ENCODE measurements at places on chromosomes 6 and 20. TPM values are rescaled to one million over a fixed set of nuclear protein-coding genes. Genes with fewer than 3 reads are reported as not detected.
A peak's percentile ranks its signal among the peaks of the same experiment; 100 is the strongest.

The MATN4 gene
- total RNA-seq = not detected

The NTSR1 gene
- 6.7 TPM for total RNA-seq

The CAGE1 gene
- total RNA-seq = not detected

The ESF1 gene
- 14.8 TPM for total RNA-seq

The IRF4 gene
- total RNA-seq = 1.9 TPM

DNA sequence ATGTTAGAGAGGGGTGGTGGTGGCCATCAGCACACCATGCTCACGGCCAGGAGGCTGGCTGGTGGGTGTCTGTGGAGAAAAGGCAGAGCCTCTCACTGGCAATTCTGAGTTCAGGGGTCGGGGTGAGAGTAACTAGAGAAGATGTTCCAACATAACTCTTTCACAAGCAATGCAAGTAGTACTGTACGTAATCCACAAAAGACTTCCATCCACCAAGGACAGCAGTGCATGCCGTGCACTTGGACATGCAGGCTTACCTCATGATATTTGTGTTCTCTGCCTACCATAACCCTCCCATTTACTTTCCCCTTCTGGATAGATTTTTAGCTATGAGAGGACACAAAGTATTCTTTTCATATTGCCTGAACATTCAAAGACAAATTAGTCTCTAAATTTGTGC is 51.3 kb downstream of the DCBLD1 start:
- peaks cover 3% of the 10 kb centered on the region for H3K36me3 ChIP-seq
- no peaks in the 10 kb centered on the region for H3K27me3 ChIP-seq
- H3K4me3 ChIP-seq = no peak overlapping the region

DNA sequence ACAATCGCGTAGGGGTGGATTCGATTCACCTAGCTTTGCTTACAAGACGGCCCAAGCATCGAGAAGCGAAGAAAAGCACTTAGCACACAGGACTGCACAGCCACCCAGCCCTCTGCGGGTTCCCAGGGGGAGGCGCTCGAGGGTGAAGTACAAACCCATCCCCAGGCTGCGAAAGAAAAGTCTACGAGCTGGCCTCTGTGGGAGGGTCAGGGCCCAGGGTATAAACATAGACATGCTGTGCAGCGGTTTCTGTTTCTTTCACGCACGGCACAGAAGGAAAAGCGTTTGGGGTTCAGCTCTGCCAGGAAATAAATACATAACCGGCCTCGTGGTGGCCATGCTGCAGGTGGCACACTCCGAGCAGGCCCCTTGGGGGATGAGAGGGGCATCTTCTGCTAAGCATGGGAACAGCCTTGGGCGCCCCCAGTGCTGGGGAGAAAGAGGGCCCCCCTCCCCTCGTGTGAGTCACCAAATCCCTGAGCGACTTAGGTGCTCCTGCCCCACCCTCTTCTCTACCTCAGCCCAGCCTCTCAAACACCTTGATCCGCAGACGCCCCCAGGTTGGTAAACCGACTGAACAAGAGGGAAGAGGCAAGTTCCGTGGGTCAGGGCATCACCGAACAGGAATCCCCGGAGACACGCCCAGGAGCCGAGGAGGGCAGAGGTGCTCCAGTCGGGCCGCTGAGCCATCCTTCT is 91.6 kb upstream of the RIPOR2 start:
- no peak overlapping the region for H3K27ac ChIP-seq
- no peak overlapping the region for H3K4me3 ChIP-seq
- DNase-seq = peak; percentile 70
- H3K4me1 ChIP-seq = no peaks in the 10 kb centered on the region
- no peaks in the 10 kb centered on the region for H3K36me3 ChIP-seq

- no peaks in the 10 kb centered on the region for H3K27me3 ChIP-seq
- DNase-seq = no peak
- H3K36me3 ChIP-seq = no peaks in the 10 kb centered on the region
- H3K27ac ChIP-seq = no peak overlapping the region
- H3K4me1 ChIP-seq = no peaks in the 10 kb centered on the region
Observed at GRCh38 chr6:115999235-115999634, 61.5 kb downstream of the FRK start.

GRCh38 chr6:144190080-144190479 is 39.8 kb downstream of the STX11 start:
- no peaks in the 10 kb centered on the region for H3K27me3 ChIP-seq
- no peaks in the 10 kb centered on the region for H3K4me1 ChIP-seq
- H3K27ac ChIP-seq = no peak overlapping the region
- DNase-seq = no peak
- no peak overlapping the region for H3K4me3 ChIP-seq

DNA sequence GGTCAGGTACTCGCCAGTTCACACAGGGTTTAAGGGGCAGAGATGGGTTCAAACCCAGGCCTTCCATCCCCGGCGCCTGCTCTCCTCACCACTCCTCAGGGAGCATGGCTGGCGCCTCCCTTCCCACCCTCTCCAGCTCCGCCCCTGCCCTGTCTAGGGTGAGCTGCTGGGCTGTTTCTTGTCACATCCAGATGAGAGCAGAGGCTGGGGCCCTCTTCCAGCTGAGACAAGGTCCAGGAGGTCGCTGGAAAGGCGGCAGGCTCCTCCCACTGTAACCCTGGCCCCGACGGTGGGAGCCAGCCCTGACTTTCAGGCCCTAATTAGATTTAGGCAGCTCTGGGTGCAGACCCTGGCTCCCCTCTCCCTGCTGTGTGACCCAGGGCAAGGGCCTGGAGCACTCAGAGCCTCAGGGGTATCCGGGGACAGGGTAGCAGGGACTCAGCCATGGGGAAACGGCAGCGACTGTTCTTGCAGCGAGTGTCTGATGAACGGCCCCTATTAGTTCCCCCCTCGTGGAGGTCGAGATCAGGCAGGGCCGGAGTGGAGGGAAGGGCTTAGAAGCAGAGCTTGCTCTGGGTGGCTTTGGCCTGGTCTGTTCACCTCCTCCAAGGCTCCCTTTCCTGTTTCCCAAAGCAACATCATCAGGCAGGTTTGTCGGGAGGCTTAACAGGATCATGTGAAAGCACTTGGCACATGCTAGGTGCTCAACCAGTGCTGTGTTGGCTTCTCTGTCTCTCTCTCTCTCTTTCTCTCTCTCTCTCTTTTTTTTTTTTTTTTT is 33.4 kb downstream of the SNAI1 start:
- peak overlapping the region; percentile 46 for H3K27ac ChIP-seq
- H3K4me3 ChIP-seq = no peak overlapping the region
- H3K36me3 ChIP-seq = no peaks in the 10 kb centered on the region
- DNase-seq = no peak

DNA sequence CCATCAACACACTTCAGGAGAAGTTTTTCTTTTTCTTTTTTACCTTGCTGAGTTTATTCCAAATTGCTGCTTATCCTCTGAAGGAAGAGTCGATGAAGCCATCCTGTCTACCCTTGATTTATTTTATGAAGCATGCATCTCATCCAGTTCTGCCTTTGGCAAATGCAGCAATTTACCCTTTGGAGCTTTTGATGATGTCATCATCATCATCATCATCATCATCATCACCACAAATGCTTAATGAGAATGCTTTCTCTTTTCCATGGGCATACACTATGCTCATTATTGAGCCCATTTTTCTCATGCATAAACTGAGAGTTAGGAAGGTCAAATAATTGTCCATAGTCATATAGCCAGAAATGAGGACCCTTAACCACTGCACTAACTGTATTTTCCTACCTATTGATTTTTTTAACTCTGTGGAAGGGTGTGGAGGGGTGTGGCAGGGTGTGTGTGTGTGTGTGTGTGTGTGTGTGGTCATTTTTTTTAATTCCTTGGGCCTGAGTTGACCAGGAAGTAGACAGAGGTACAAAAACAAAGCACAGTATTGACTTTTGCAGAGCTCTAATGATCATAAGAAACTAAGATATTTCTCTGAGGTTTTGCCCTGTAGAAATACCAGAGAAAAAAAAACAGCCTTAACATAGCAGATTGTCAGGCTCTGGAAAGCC is 82.8 kb downstream of the COL9A1 start:
- H3K27ac ChIP-seq = no peak overlapping the region
- no peaks in the 10 kb centered on the region for H3K36me3 ChIP-seq
- H3K4me3 ChIP-seq = no peak overlapping the region
- H3K27me3 ChIP-seq = no peaks in the 10 kb centered on the region
- DNase-seq = no peak
- H3K4me1 ChIP-seq = no peaks in the 10 kb centered on the region

DNA sequence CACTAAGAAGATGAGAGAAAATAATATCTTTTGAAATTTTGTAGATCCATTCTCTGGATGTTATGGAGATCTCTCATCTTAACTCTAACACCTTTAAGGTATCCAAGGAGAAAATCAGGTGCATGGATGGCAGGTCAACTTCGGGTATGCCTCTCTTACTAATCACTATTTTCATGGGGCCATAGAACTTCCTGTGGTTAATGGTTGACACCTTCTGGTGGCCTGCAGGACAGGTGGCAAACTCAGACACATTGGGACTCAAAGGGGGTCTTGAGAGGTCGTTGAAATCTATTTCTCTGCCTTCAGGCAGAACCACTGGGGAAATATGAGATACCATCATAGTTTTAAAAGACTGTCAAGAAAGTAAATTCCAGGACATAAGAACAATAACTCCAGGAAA is 76.5 kb downstream of the ADAT2 start:
- H3K4me1 ChIP-seq = no peaks in the 10 kb centered on the region
- no peak overlapping the region for H3K27ac ChIP-seq
- H3K36me3 ChIP-seq = no peaks in the 10 kb centered on the region
- H3K4me3 ChIP-seq = no peak overlapping the region

DNA sequence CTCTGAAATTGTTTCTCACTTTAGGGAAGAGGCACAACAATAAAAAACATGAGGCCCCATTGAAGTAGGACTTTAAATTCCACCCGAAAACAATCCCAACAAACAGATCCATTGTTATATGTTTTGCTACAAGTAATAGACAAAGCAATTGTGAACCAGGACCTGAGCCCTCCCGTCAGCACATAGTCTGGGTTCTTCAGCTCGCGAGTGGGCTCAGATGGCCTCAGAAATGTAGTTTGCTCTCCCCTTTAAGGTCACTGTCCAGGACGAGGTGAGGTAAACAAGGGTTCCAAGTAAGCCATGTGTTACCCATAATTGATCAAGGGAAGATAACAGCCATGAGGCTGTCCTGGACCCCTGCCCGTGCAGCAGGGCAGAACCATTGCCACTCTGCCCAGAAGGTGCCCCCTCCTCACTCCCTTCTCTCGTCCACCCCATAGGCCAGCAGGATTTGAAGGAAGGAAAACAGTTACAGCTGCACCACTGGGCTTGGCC is 160.1 kb upstream of the QKI start:
- no peak overlapping the region for H3K4me3 ChIP-seq
- no peak overlapping the region for H3K27ac ChIP-seq
- no peak for DNase-seq
- H3K27me3 ChIP-seq = no peaks in the 10 kb centered on the region

DNA sequence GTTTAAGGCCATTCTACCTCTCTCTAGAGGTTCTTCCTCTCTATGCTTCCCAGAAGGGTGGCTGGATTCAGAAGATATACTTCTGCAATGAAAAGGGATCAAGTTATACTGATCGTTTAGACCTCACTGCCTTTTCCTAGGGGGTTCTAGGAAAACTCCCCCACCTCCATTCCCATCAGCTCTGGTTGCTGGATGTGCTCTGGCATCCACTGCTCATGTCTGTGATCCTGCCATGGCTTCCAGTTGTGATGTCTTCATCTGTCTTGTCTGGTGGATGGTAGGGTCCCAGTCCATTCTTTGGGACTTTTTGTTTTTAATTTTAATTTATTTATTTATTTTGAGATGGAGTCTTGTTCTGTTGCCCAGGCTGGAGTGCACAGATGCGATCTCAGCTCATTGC is 118.4 kb downstream of the BTBD3 start:
- DNase-seq = no peak
- no peaks in the 10 kb centered on the region for H3K27me3 ChIP-seq
- H3K27ac ChIP-seq = no peak overlapping the region
- no peaks in the 10 kb centered on the region for H3K36me3 ChIP-seq
- no peaks in the 10 kb centered on the region for H3K4me1 ChIP-seq

DNA sequence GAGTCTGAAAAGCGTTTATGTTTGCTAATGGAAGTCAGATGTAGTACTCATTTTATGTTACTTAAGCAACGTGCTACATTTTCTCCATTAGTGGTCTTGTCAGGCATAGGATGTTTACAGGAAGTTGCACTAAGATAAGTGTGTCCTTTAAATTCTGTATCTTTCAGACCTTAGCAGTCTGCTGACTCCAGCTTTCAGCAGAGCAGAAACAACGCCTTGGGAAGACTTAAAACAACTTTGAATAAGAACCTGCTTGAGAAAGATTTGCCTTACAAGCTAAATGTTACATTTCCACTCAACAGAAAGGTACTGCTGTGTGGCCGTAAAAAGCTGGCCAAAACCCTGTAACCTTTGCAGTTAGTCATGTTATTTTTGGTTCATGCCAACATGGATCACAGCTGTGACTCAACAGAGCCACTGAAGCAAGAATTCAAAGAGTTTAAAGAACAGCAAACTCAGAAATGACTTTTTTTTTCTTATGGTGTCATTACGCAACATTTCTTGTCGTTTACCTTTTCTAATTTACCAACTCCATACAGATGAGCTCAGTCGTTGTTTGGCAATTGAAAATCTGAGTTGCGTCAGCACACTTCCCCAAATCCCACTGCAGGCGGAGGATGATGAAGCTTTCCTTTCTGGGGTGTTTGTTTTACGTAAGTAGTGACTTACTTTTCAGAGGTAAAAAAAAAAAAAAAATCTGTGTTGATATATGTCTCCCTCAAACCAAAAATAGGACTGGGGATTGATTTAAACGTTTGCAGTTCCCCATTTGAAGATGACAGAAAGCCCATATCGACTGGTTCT is 27.9 kb upstream of the BMP6 start:
- H3K27me3 ChIP-seq = no peaks in the 10 kb centered on the region
- peaks cover 3% of the 10 kb centered on the region for H3K4me1 ChIP-seq
- H3K27ac ChIP-seq = no peak overlapping the region

- H3K4me3 ChIP-seq = no peak overlapping the region
- no peak for DNase-seq
- no peaks in the 10 kb centered on the region for H3K36me3 ChIP-seq
- no peaks in the 10 kb centered on the region for H3K27me3 ChIP-seq
Observed at GRCh38 chr6:56802584-56802983, 152.3 kb upstream of the BEND6 start.

- peaks cover 31% of the 10 kb centered on the region for H3K4me1 ChIP-seq
- peak overlapping the region; percentile 79 for H3K27ac ChIP-seq
- H3K27me3 ChIP-seq = no peaks in the 10 kb centered on the region
- DNase-seq = peak; percentile 67
- no peaks in the 10 kb centered on the region for H3K36me3 ChIP-seq
Observed at GRCh38 chr20:49635166-49635565, 67.2 kb upstream of the PTGIS start.

DNA sequence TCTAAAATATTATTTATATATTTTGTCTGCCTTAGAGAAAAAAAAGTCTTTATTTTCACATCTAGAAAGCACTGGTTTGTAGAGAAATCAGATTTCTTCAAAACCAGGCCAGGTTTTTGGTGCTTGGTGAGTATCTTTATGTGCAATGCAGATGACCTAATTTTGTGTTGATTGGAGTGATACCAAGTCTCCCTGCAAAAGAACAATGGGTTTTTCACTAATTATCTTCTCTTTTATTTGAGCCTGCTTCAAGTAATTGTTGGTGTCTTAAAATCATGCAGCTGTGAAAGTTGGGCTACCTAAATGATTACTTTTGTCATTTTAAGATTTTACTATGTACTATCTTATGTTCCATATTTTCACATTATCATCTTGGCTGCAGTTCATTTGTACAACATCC is 874.7 kb downstream of the TFAP2A start:
- H3K4me3 ChIP-seq = no peak overlapping the region
- no peak overlapping the region for H3K27ac ChIP-seq
- H3K36me3 ChIP-seq = no peaks in the 10 kb centered on the region
- DNase-seq = no peak

- H3K27me3 ChIP-seq = no peaks in the 10 kb centered on the region
- no peaks in the 10 kb centered on the region for H3K4me1 ChIP-seq
- H3K27ac ChIP-seq = no peak overlapping the region
- no peaks in the 10 kb centered on the region for H3K36me3 ChIP-seq
Observed at GRCh38 chr6:119129148-119129967, 50.9 kb upstream of the FAM184A start.

All from transverse colon (tissue), 4 donors.